ENCODE measurements at places on chromosomes 11 and 22.

- no peak overlapping the region for H3K4me3 ChIP-seq
- DNase-seq: no peak
- H3K27me3 ChIP-seq: no peaks in the 10 kb centered on the region
Observed at GRCh38 chr11:32562839-32563599, 20.6 kb upstream of the EIF3M start.

GRCh38 chr11:18934195-18934814 is 4.9 kb downstream of the MRGPRX1 start:
- H3K27ac ChIP-seq: no peak overlapping the region
- no peak for DNase-seq
- H3K36me3 ChIP-seq: no peaks in the 10 kb centered on the region
- H3K27me3 ChIP-seq: peaks cover 12% of the 10 kb centered on the region
- H3K4me1 ChIP-seq: no peaks in the 10 kb centered on the region

- no peak for DNase-seq
- no peaks in the 10 kb centered on the region for H3K27me3 ChIP-seq
- H3K27ac ChIP-seq: no peak overlapping the region
- H3K36me3 ChIP-seq: no peaks in the 10 kb centered on the region
Observed at GRCh38 chr11:91194546-91194945, 971.7 kb upstream of the CHORDC1 start.

DNA sequence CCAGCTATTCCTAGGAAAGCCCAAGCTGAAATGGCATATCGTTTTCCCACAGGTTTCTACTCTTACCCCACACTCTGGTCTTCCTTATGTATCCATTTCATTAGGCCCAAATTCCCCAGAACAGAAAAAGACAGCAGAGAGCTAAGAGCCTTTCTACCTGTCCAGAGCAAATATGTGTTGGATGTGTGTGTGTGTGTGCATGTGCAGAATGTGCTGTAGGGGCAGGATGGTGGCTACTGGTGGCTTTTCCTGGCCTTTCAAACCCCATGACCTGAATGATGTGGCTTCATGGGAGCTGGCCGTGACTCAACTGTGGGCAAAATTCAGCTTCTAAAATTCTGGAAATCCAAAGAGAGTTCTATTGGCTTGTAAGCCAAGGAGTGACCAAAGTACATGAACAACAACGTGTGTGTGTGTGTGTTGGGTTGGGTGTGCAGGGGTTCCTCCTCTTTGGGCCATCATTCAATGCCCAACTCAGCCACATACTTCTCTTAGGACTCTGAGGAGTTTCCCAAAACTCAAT is 421.4 kb upstream of the CADM1 start:
- H3K4me3 ChIP-seq: no peak overlapping the region
- no peaks in the 10 kb centered on the region for H3K4me1 ChIP-seq
- no peak overlapping the region for H3K27ac ChIP-seq

DNA sequence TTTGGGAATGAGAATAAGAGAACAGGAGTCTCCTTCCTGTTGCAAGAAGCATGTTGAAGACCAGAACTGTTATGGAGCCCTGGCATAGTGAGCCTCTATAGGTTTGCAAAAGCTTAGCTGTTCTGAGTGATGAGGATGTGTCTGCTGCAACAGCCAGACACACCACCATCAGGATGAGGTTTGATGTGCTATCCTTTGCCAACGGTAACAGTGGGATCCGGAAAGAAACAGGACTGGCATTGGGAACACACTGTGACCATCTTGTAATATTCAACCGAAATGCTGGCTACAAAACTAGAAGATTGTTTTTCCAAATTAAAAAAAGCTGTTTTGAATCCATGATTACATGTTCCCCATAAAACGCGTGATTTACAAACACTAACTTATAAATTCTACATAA is 117.0 kb downstream of the ME3 start:
- no peaks in the 10 kb centered on the region for H3K36me3 ChIP-seq
- H3K27me3 ChIP-seq: peaks cover 2% of the 10 kb centered on the region
- no peak for DNase-seq
- peaks cover 16% of the 10 kb centered on the region for H3K4me1 ChIP-seq

GRCh38 chr11:113256431-113257202 is 57.8 kb upstream of the TTC12 start:
- no peak overlapping the region for H3K4me3 ChIP-seq
- no peak overlapping the region for H3K27ac ChIP-seq
- DNase-seq: no peak
- no peaks in the 10 kb centered on the region for H3K36me3 ChIP-seq
- no peaks in the 10 kb centered on the region for H3K4me1 ChIP-seq

DNA sequence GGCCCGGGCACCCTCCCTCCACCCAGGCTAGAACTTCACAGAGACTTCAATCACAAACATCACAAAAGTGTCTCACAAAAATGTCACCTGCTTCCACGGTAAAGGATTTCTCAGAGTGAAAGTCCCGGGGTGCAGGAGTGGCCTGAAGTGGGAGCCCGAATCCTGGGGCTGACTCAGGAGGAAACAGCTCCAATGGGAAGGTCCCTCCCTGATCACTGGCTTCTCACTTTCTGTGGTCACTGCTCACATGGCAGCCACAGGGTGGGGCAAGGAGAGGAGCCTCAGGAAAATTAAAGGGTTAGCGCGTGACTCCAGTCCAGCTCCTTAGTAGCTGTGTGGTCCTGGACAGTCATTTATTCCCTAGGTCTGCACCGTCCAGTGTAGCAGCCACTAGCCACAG is 564.5 kb upstream of the B3GAT1 start:
- no peak overlapping the region for H3K27ac ChIP-seq
- no peak overlapping the region for H3K4me3 ChIP-seq
- DNase-seq: no peak
